ENCODE measurements at places on chromosomes 13 and 19.

DNA sequence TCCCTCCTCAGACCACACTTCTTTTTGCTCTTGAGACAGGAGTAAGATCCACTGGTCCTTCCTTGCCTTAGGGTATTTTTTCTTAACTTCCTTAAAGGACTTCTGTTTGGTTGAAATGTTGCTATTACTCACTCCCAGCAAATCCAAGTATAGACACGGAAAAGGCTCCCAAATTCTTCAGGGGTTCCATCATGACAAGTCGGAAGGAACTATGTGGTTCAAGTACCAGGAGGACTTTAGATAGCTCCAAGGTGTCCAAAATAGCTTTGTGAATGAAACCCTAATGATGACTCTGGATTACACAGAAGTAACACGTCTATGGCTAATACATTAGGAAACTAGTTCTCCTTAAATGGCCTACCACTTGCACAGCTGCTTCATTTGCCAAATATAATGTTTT is 238.7 kb downstream of the KCTD12 start:
- no peak for DNase-seq

DNA sequence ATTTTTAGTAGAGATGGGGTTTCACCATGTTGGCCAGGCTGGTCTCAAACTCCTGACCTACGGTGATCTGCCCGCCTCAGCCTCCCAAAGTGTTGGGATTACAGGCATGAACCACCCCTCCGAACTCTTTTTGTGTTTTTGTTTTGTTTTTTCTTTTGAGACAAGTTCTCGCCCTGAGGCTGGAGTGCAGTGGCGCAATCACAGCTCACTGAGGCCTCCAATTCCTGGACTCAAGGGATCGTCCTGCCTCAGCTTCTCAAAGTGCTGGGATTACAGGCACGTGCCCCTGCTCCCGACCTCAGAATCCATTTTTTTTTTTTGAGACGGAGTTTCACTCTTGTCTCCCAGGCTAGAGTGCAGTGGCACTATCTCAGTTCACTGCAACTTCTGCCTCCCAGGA is 11.4 kb downstream of the SIX5 start:
- DNase-seq: no peak

- peak; percentile 71 for DNase-seq
These were observed 24.5 kb downstream of the TEX101 start for GRCh38 chr19:43439032-43439708.

- no peak for DNase-seq
These were observed 52.3 kb upstream of the URI1 start for GRCh38 chr19:29889702-29890101.

- no peak for DNase-seq
These were observed 1167.8 kb upstream of the PCDH20 start for GRCh38 chr13:62583466-62583865.

DNA sequence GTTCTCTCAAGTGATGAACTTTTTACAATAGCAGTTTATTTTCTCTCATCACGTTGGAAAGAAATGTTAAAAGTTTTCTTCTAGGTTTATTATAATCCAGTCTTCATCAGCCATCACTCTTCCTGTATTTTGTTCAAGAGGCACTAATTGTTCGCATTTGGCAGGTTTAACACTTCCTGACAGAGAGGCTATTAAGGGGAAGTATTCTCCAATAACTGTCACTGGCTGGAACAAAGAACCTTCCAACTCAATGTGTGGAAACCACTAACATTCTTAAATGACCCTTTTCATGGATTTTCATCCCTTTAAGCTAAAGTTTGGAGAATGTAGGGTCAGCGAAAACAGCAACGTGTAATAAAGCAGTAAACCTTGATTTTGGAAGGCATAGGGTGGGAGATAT is 145.1 kb downstream of the PCCA start:
- no peak for DNase-seq

DNA sequence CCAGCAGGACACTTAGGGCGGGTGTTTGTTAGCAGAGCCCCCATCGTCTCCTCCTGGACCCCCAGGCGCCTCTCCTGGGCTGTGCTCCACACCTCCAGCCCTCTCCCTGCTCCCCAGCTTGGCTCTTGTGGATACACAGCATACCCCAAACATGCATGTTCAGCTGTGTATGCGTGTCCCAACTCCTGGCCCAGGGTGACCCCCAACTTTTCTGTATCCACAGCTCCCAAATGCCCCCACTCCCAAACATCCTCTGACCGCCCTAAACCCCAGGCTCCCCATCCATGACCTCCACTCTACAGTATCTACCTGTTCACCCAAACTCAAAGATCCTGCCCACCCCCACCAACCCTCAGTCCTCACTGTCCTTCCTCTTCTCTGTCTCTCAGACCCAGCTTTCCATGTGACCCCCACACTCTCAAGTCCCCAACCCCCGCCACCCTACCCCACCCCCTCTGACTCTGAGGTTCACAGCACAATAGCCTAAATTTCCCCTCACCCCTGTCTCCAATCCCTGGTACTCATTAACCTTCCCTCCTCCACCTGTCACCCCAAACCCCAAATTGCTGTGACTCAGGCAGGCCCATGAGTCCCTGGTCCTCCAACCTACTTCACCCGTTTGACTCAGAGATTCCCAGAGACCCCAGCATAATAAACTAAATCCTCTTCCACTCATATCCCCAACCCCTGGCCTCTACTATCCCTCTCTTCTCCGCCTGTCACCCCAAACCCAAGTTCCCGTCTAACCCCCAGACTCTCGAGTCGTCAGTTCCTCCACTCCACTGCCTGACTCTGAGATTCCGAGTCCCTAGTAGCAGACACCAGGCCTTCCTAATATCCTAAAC is 968 bp downstream of the UBE2M start:
- no peak for DNase-seq

DNA sequence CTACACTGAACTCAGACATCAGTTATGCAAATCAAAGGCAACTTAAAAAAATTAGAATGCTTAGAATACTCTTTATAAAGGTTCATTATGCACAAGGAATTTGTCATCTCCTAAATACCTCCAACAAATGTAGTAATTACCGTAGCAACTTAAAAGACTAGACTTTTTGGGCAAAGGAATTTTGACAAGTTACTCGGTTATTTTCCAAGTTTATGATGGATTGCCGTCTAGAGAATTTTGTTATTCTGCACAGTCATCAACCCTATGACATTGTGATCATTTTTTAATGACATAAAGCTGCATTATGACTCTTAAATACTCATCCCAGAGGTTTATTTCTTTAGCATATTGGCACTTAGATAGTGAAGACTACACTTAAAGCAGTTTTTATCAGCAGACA is 71.9 kb downstream of the TRPC4 start:
- DNase-seq: no peak

DNA sequence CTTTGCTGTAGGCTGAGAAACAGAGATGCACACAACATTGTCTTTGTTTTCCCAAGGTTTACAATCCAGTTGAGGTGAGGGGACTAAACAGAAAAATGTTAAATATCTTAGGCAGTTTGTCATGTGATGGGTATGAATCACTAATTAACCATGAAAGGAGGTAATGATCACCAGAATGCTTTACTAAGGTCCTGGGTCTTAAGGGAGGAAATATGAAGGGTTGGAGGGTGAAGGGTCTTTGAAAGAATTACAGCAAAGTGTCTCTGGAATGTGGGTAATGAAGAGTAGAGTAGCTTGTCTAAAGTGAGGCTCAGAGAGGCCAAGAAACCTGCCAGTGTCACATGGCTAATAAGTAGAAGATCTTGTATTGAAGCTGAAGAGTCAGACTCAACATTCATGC is 19.0 kb downstream of the BIVM start:
- no peak for DNase-seq

- no peak for DNase-seq
These were observed 595 bp downstream of the XAB2 start for GRCh38 chr19:7628589-7629311.

DNA sequence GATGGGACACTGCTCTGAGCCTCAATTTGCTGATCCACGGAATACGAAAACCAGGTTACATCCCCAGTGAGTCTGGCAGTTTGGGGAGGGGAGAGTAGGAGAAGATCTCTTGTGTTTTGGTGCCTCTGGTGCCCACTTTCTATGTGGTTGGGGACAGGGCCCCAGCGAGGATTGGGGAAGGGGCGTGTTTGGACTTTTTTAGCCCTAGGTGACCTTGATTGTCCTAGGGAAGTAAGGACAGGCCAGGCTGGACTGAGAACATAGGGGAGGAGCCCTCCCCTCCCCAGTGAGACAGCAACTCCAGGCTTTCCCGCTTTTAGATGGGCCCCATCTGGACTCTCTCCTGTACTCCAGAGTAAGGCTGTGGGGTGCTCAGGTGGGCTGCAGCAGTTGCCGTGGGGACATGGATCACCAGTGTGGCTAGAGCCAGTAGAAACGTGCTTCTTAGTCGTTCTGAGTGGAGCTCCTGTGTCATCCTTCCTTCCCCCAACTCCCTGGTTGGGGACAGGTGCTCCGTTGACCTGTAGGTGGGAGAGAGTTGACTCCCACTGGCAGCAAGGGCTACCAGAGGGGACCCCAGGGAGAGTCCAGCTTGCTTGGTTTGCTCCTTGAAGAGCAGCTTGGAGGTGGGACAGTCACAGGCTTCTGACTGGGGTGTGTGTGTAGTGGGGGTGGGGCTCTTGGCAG is 4.3 kb downstream of the EGLN2 start:
- no peak for DNase-seq

- DNase-seq: no peak
These were observed 42.0 kb upstream of the TDRD3 start for GRCh38 chr13:60355056-60355455.

DNA sequence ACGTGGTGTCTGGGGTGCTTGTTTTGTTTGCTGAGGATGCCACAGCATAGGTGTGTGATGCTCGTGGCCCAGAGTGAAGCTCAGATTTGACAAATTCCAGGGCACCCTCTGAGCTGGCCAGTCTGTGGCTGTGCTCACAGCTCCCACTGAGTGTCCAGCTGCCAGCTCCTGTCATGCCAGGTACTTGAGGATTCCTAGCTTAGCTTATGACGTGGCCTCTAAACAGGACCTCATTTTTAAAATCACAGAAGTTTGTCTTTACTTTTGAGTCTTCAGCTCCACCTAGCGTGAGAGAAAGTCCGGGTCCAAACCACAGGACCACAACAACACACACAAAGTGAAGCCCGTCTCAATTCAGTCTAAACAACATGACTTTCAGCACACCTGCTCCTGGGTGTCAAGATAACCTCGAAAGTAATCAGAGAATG is 117.3 kb downstream of the RAB20 start:
- DNase-seq: peak; percentile 54

GRCh38 chr19:6378041-6378440 is 2.3 kb upstream of the PSPN start:
- DNase-seq: no peak

DNA sequence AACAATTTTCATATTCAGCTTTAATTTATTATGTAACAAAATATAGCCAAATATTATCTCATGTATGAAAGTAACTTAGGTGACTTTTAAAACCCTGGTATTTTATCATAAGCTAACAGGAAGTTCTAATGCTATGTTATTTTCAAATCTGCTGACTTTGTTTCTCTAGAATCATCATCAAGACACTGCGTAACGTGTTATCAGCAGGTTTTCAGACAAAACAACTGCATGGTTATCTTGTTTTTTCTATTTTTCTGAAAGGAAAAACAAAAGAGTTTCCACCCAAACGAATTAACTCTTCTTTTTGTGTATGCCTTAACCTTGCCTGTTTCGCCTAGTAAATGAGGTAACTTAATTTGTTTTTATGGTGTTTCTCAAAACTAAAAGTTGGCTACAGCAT is 156.3 kb downstream of the TBC1D4 start:
- no peak for DNase-seq

DNA sequence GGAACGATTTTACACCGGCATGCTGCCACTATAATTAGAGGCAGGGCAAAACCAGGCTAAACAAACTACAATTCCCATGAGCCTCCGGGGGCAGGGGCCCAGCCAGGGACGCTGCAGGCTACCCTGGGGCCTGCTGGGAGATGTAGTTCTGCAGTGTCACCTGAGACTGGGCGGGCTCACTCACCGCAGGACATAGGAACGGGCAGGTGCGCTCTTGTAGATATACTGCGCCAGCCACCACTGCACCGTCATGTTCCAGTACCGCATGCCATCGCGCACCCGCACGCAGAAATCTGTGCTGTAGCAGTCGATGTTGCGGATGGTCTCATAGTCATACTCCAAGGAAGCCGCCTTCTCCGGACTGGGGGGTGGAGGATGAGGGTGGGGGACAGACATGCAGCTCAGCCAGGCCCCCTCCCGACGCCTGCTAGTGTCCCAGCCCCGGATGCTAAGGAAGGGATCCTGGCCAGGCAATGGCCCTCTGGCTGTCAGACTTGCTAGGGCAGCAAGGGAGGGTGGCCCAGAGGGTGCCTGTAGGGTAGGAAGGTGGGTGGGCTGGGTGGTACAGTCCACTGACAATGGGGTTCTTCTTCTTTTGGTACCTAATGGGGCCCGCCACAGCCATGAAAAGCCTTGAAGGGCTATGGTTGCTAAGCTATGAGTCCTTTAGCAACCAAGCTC is 5.8 kb upstream of the TMC4 start:
- DNase-seq: no peak

Measured in mammary epithelial cell (primary cell).